ENCODE measurements at places on chromosomes 4 and X.

DNA sequence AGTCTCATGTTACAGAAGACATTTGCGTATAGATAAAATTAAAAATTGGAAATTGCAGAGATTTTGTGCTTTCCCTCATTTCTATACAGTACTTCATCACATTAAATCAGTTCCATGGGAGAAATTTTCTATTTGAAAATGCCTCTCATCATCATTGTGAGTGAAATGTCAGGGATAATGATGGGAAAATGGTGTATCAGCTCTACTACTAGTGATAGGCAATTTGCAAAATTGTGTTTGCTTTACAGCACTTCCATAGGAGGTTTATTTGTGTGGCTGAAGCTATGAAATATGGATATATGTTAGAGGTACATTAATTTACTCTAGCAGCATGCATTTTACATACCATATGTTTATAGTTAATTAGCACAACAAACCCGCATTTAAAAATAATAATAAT lies 21.0 kb upstream of the ANAPC4 start:
- no peak for DNase-seq

DNA sequence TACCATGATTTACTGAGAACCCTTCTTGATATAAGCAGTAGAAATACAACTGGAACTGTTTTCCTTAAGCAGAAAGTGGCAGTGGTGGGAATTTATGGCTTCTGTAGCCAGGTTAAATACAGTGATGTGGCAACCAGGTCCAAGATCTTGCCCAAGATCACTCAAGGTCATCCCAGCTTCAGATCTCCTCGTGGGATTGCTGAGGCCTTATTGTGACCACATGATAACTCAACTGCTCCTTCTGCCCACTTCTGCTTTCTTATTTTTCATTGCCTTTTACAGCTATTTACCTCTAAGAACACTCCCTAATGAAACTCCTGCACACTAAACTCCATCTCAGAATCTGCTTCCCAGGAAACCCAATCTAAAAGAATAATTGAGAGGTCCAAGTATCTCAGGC lies 12.4 kb upstream of the CYBB start:
- DNase-seq: no peak

- no peak for DNase-seq
These were observed at the start of gene SHISA3 for GRCh38 chr4:42396752-42397634. SHISA3 (plus strand) TSS chr4:42397488; CDS start chr4:42398057, 569 bp downstream.

DNA sequence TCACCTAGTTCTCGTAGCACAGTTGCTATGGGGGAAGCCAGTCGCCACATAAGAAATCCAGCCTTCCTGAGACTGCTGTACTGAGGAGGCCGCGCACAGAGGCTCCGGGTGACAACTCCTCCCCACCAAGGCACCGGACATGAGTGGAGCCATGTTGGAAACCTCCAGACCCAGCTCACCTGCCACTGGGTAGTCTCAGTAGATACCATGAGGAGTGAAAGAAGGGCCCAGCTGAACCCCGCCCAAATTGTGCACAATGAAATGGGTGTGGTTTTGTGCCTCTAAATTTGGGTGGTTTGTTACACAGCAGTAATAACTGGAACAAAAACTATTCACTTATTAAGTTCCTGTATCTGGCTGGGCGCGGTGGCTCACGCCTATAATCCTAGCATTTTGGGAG lies 198.7 kb downstream of the BCOR start:
- DNase-seq: no peak

- no peak for DNase-seq
These were observed 35.1 kb downstream of the FHL1 start for GRCh38 chrX:136182414-136182813.

- no peak for DNase-seq
These were observed 580.6 kb downstream of the EPHA5 start for GRCh38 chr4:65089666-65090065.

GRCh38 chr4:10053635-10054453 lies 32.5 kb upstream of the SLC2A9 start:
- no peak for DNase-seq

- no peak for DNase-seq
These were observed 26.0 kb upstream of the ELF2 start for GRCh38 chr4:139202991-139203390.

DNA sequence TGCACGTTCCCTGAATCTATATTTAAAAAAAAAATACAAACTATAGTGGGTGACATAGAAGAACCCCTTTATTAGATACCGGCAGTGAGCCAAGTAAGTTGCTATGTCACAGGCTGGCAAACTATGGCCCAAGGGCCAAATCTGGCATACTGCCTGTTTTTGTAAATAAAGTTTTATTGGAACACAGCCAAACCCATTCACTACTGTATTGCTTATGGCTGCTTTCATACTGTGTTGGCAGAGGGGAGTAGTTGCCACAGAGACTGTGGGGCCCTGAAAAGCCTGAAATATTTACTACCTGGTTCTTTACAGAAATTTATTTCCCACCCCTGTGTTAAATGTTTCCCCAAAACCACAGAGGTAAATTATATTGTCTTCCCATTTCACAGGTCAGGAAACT lies 71.2 kb upstream of the EGFL6 start:
- DNase-seq: no peak

DNA sequence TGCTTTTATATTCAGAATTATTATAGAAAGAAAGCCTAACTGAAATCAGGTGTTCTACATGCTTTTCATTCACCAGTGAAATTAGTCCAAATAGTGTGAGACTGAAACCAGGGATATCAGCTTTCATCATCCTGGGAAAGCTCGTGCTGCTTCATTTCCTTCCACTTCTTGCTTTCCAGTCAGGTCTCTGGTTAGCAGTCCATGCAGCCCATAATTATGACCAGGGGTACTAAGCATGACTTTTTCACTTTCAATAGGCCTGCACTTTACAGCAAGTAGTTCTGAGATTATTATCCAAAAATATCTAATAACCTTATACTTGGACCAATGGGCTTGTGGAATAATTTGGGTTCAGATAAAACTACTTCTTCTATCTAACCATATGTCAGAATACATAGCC lies 673.2 kb upstream of the MAGEB2 start:
- no peak for DNase-seq

GRCh38 chr4:74598611-74599325 lies 153.8 kb downstream of the AREG start:
- DNase-seq: no peak

DNA sequence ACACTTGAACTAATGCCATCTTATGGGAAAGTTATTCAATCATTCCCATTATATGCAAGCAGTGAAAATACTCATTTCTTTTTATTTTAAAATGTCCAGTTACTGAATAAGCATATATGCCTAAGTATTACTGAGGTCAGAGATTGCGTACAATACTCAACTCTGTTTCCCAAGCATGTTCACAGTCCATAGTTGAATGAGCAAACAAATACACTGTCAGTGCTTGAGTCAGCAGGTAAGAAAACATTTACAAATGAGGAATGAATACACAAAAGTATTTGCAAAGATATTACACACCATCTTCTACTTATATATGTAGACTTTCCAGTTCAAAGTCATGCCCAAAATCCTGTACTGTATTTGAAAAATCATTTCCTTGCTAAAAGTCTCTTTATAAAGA lies 74.1 kb downstream of the TSPAN5 start:
- DNase-seq: no peak

GRCh38 chrX:25026576-25026975 lies 10.8 kb upstream of the ARX start:
- no peak for DNase-seq

DNA sequence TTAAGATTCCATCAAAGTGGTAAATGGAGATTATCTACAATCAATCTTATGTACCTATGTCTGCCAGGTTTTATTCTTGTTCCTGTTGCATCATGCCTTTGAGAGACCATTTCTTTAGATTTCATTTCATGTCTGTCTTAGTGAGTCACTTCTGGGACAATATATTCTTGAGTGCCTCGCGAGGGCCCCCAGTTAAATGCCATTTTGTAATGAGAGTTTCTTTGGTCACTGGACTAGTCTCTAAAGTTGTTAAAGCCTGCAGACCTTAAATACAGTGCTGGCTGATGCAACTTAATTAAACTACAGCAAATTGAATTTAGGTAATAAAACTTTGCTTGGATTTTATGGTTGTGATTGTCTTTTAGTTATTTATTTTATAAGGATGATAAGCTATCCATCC lies 87.2 kb upstream of the PITX2 start:
- DNase-seq: no peak

DNA sequence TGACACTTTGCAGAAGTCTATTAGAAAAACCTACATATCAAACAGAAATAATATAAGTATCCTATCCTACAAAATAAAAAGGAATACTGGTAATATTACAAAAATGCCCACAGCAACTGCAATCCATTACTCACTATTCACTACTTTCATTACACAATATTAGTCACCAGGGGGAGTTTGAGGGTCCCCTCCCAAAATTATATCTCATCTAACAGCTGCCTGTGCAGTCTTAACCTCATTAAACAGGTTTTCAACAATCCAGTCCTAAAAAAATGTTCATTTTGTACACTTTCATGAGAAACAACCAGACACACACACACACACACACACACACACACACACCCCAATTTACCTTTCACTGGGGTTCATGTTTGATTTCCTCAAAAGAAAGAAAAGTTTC lies 2.9 kb downstream of the CLOCK start:
- DNase-seq: no peak

- no peak for DNase-seq
These were observed 5.8 kb downstream of the VMA21 start for GRCh38 chrX:151402719-151403390.

DNA sequence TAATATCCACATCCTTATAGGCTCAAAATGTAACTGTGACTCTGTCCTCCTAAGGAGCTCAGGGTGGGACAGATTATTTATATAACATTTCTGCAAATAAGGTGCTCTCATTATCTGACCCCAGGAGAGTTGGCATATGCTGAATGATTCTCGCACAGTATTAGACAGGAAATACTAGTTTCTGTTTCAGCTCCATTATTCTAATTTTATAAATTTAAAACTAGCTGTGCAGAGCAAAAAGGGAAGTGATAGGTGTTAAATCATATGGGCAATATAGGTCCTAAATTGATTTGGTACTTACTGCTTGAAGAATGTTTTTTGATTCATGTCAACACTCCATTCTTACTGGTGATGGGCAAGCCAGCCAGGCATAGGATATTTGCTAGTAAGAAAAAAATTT lies 141.5 kb downstream of the GLRA2 start:
- DNase-seq: no peak
